EH (cell line): ENCODE measurements at places on chromosomes 11 and 22.

DNA sequence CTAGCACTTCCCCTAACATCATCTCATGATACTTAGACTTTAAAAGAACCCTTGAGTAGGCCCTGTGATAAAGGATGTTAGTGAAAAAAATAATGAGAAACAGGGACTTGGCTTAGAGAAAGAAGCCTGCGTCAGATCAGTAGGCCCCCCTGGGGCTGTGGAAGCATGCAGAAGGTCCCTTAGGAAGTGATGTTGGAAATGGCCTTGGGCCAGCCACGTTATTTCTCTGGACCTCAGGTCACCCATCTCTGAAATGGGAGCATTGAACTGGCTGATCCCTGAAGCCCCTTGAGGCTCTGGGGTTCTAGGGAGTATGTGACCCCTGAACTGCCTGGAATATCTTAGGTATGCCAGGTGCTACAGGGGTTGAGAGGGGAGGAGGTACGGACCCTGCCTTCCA is 40.2 kb downstream of the MCM5 start:
- DNase-seq = no peak

GRCh38 chr11:108498046-108498815 is at the start of gene POGLUT3:
Gene POGLUT3 (minus strand): TSS chr11:108498384. CDS start chr11:108498366, 18 bp downstream.
- DNase-seq = peak; percentile 65

- no peak for DNase-seq
These were observed 12.4 kb upstream of the NAP1L4 start for GRCh38 chr11:3004481-3004880.

DNA sequence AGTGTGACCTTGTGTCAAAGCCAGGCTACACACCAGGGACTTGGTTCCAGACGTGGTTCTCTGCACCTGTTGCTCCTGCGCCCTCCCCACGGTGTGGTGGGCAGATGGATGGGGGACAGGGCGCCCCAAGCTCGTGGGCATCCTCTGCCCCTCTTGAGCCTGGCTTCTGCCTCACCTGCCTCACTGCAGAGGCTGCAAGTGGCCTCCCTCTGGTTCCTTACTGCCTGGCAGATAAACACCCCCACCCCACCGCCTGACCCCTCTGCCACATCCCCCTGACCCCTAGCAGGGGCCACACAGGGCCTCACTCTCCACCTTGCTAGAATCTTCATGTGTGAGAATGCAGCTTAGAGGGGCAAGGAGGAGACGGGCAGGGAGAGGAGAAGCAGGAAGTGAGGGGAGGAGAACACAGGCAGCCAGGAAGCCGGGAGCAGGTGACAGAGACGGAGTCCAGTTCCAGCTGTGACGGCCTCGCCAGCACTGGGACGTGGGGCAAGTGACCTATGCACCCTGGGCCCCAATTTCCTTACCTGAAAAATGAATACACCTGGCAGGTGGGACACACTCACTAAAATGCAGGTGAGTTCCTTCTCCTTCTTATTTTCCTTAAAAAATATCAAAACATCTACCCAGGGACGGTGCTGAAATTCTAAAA is 178.3 kb downstream of the EFCAB6 start:
- no peak for DNase-seq

DNA sequence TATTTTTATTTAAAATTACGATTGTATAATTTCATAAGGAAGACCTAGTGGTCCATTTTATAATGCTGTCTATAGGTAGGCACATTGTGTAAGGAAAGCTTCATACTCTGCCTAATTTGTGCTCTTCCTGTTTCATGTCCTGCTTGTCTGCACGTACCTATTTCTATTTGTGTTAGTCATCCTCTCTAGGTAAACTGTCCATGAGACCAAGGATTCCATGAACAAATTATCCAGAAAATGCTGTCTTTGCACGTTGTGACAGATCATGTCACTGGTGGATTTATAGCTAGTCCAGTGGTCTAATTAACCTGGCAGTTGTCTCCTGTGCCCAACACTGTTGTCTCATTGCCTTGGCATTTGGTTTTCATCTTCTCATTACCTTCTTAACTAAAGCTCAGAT is 44.7 kb downstream of the DNAJC24 start:
- no peak for DNase-seq

DNA sequence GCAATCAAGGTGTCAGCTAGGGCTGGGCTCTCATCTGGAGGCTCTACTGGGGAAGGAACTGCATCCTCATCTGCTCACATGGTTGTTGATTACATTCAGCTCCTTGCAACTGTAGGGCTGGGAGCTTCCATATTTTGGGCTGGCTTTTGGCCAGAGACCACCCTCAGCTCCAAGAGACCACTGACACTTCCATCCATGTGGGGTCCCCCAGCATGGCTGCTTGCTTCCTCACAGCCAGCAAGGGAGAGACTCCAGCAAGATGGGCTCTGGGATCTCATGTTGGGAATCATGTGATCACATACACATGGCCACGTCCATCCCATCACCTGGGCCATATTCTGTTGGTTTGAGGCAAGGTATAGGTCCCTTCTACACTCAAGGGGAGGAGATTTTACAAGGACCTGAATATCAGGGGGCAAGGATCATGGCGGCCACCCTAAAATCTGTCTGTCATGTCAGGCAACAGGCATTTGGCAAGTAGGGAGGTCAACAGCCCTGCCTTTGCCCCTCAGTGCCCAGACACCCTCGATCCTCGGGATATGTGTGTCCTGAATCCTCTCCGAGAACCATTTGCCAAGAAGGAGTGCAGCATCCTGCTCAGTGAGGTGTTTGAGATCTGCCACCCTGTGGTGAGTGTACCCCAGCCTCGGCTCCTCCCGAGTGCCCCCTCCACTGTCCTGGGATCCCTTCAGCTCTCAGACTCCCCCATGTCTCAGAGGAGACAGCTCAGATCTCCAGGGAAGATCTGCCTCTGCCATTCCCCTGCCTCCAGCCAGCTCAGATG is 48.7 kb downstream of the OTOG start:
- no peak for DNase-seq

DNA sequence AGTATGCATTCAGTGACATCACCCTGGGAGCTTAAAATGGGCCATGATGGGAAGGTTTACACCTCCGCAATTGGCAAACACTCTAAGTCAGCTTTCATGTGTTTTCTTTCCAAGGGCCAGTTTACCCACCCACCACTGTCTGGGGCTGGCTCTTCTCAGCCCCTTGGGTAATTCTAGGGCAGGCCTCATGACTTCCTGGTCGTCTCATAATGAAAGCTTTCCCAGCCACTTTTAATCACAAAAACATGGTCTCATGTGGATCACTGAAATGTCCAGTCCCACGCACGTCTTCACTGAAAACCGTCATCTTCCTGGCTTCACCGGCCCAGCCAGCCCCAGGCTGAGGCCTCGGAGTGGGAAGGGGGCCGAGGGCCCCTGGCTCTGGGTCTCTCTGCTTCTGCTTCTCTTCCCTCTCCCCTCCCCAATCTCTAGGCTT is 58.5 kb upstream of the ANO1 start:
- DNase-seq = peak; percentile 30

- no peak for DNase-seq
These were observed 99.0 kb downstream of the AMOTL1 start for GRCh38 chr11:94866936-94867795.

DNA sequence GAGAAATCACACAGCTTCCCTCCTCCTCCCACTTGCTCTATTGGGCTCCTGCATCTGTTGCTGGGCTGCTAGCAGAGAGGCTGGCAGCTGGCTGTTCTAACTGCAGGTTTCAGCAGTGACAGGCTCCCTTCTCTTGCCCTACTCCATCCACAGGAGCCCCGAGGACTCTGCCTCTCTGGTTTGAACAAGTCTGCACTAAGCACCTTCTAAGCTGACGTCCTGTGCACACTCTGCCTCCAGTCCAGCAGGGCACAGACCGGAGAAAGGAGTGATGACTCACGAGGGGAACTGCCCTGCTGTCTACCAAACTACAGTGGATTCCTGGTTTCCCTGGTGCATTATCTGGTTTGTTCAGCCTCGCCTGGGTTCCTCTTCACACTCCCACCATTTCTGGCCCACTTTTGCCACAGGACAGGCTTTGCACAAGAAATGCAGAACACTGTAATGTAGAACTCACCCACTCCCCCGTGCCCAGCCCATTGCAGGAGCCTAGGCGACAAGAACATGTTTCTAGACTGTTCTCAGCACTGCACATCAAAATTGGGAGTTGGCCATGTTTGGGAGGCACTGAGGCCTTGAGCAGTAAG is 26.0 kb downstream of the IL10RA start:
- DNase-seq = peak; percentile 6

- no peak for DNase-seq
These were observed 12.0 kb upstream of the PVALB start for GRCh38 chr22:36828815-36829214.

GRCh38 chr11:134275534-134276395 is at the start of gene GLB1L3:
Gene GLB1L3 (plus strand): TSS chr11:134276379. CDS start chr11:134276741, 362 bp downstream.
- DNase-seq = peak; percentile 26

- DNase-seq = peak; percentile 77
These were observed 8.2 kb downstream of the UPB1 start for GRCh38 chr22:24503137-24503842.
